CD4-positive, alpha-beta T cell treated with Interleukin-17A for 4 hours (primary cell): ENCODE measurements at places on chromosomes 5 and 9.

- no peak for DNase-seq
Measured at GRCh38 chr9:438066-438465, 223.4 kb downstream of the DOCK8 start.

- no peak for DNase-seq
Measured at GRCh38 chr9:80866121-80866520, 823.2 kb downstream of the TLE1 start.

- DNase-seq: no peak
Measured at GRCh38 chr5:68274847-68275651, 59.5 kb downstream of the PIK3R1 start.

DNA sequence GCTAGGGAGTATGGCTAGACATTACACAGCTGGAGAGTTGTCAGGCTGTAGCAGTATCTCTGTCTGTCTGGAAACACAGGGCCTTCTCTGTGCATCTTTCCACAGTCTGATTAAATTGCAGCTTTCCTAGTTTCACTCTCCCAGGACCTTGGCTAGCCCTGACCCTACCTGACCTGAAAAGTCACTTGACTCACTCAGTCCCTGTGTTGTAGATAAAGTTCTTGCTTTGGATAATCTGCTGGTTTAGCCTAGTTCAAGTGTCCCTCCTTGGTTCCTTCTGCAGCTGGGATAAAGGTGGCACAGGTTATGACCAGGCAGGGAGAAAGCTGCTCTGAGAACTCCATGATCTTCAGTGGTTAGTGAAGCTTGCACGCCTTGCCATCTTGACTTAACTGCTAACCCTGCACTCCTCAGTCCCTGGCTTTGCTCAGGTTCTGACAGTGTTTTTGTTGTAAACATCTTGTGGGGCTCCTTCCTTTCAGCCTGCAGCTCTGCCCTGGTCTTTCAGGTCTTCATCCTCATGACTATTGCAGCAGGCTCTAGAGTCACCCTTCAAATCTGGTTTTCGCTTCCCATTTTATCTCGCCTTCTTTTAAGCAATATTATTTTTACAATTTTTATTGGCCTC, 101.0 kb downstream of the PIP5K1B start:
- DNase-seq: no peak

- DNase-seq: no peak
Measured at GRCh38 chr5:77945874-77946273, 169.7 kb upstream of the TBCA start.

DNA sequence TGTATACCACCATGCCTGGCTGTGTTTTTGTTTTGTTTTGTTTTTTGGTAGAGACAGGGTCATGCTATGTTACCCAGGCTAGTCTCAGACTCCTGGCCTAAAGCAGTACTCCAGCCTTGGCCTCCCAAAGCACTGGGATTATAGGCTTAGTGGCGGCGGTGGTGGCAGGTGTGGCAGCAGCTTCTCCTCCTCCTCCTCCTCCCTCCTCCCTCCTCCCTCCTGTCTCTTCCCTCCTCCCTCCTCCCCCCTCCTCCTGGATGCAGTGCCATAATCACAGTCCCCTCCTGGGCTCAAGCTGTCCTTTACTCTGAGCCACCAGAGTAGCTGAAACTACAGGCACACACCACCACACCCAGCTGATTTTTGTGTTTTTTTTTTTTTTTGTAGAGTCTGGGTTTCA, 71.2 kb downstream of the UHRF2 start:
- no peak for DNase-seq

DNA sequence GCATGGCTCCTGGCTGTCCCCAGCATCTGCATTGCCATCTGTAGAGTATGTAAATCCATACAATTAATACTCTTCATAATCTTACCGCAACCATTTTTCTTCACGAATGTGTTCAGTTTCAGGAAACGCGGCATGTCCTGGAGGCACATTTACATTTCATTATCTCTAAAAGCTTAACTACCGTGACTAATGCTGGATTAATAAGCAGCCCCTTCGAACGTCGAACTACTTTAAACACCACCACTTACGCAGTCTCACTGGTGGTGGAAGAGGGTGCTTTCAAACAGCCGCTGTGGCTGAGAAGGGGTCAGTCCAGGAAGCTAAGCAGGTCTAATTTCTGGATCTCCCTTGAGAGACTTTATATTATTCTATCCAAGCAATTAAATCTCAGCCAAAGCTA, 85.6 kb downstream of the C5orf15 start:
- no peak for DNase-seq

DNA sequence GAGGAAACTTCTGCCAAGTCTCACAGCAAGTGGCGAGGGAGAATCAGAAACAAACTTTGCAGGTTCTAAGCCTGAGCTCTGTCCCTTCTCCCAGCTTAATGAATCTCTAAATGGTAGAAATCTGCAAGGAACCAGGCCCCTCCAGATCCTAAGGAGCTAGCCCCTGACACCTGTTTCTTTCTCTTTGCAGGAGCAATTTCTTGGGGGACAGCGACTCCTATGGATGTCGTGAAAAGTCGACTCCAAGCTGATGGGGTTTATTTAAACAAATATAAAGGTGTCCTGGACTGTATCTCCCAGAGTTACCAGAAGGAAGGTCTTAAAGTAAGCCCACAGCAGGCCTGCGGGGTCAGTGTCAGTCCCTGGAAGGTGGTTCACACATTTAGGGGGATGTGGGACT, 21.8 kb downstream of the IL9 start:
- no peak for DNase-seq

GRCh38 chr5:80672140-80672736, 17.5 kb upstream of the DHFR start:
- DNase-seq: peak; percentile 76

DNA sequence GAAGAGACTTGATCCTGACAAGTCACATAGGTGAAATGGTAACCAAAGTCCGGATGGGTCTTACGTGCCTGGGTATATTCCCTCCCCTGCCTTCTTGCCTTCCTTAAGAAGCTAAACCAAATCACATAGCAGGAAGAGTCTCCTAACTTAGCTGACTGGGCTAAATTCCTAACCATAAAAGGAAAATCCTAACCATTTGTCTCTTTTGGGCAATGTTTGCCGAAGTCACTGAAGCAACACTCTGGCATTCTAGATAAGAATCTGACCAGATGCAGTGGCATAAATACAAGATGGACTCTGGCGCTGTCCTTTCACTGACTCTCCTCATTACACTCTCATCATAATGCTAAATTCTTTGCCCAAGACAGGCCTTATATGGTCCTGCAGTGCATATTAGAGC, 625.5 kb upstream of the RORB start:
- DNase-seq: no peak

GRCh38 chr5:52786391-52786790, 1.3 kb upstream of the ITGA1 start:
- no peak for DNase-seq

DNA sequence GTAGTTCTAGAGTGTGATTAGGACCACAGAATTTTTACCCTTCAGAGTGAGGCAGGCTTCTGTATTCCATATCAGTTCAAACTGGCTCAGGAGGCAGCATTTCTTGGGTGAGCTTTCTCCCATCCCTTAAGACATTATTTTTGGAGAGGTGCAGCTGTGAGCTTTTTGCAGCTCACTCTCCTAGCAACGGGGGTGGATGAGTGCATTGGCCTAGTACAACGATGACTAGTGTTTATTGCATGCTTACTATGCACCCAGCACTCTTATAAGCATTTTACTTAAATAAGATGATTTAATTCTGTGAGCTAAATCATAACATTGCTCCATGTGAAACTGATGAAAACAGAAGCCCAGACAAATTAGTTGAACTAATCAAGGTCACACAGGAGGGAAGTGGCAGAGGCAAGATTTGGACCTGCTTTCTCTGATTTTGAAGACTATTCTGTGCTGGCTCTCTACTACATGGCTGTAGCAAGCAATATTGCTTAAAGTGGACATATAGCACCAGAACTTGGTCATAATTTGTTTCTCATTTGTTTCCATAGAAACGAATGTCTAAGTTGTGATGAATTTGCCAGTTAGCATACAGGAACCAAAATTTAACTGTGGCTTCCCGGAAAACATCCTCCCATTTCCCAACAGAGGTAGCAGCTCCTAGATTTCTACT, 372.1 kb upstream of the RIOK2 start:
- DNase-seq: no peak

GRCh38 chr9:93295031-93295430, 111.1 kb downstream of the WNK2 start:
- no peak for DNase-seq

GRCh38 chr5:126101901-126102300, 321.3 kb upstream of the GRAMD2B start:
- no peak for DNase-seq

DNA sequence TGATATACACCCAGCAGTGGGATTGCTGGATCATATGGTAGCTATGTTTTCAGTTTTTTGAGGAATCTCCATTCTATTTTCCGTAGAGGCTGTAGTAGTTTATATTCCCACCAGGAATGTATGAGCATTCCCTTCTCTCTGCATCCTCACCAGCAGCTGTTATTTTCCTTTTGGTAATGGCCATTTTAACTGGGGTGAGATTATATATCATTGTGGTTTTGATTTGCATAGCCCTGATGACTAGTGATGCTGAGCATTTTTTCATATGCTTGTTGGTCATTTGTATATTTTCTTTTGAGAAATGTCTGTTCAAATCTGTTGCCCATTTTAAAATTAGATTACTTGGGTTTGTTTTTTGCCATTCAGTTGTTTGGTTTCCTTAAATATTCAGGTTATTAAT, 11.2 kb upstream of the PPIC start:
- DNase-seq: no peak

- no peak for DNase-seq
Measured at GRCh38 chr5:13625616-13626198, 318.8 kb downstream of the DNAH5 start.

DNA sequence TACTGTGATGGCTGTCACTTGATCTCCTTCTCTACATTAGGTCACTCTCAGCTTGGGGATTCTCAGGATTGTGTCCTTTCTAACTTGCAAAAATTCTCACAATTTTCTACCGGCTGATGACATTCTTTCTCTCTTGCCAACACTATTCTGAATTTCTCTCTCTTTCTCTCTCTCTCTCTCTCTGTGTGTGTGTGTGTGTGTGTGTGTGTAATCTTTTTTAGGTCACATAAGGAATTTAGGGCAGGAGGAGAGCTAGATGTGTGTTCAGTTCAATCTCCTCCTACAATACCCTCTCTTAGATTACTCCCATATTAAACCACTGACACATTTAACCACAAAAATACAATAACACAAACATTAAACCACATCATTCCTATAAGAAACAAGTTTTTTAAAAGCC, 242.3 kb upstream of the NREP start:
- no peak for DNase-seq

- DNase-seq: no peak
Measured at GRCh38 chr9:9771314-9771713, 841.5 kb downstream of the PTPRD start.

DNA sequence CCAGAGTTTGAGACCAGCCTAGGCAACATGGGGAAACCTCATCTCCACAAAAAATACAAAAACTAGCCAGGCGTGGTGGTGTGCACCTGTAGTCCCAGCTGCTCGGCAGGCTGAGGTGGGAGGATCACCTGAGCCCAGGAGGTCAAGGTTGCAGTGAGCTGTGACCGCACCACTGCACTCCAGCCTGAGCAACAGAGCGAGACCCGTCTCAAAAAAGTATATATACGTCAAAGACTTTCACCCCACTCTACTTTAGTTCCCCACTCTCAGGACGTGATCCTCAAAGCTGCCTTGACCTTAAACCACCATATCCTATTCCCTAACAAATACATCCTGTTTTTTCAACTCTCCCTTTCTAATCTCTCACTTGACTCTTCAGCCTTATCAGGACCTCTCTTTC, 41.0 kb downstream of the PCDHGC5 start:
- no peak for DNase-seq

- no peak for DNase-seq
Measured at GRCh38 chr5:67149951-67150523, 46.6 kb downstream of the CD180 start.

DNA sequence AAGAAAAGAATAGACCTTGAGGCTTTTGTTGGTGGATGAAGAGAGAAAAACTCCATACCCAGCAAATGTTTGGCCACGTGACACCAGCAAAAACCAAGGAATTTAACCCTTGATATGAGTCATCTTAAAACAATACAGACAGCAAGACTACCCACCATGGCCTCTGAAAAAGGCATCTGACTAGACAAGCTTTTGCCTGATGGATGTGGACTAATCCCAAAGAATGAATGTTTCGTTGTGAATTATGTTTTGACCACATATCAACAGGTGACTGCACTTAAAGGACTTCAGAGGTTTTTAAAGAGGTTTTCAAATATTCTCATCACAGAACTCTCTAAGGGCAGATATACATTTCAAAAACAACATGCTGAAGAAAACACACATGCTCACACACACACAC, 33.0 kb upstream of the SLC1A3 start:
- no peak for DNase-seq

DNA sequence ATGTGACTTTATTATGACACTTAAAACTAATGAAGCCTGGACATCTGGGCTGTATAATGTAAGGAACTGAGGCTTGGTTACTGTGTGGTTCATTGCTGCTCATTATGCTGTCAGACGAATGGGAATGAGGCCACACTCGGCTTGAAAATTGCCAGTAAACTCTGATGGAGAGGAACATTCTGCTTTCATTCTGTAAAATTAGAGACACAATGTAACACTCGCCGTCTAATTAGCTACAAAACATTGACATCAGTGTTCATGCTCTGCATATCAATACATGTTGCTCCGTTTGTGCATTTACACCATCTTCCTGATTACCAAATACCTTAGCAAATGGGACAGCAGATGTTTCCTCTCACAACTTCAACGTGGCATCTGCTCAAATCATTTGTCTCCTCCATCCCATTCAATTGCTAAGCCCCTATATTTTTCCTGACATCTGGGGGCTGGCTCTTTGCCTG, 133.0 kb downstream of the SLC28A3 start:
- no peak for DNase-seq

DNA sequence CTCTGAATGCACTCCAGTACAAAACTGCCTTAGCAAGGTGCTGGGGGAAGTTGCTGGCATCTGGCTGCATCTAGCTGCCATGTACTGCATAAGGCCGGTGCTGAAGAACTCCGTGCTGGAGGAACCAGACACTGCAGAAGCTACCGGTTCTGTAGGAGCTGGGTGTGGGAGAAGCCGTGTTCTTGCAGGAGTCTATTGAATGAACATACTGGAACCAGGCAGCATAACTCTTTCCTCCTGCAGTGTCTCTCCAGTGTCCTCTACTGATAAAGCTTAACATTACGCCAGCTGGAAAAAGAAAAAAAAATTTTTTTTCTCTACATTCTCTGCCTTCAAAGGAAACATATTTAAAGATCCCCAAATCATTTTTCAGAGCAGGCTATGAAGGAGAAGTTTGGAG, 38.5 kb downstream of the VPS13A start:
- DNase-seq: no peak

GRCh38 chr5:130777794-130778193, 387.3 kb downstream of the HINT1 start:
- no peak for DNase-seq

- no peak for DNase-seq
Measured at GRCh38 chr9:114503009-114503408, 2.3 kb downstream of the WHRN start.
